ENCODE measurements at places on chromosomes 4 and X. TPM values are rescaled to one million over a fixed set of nuclear protein-coding genes. Genes with fewer than 3 reads are reported as not detected.

- no peak for DNase-seq
Measured at GRCh38 chrX:131747173-131747572, 203.3 kb downstream of the OR13H1 start.

GRCh38 chr4:119748853-119749252 lies 120.2 kb upstream of the PDE5A start:
- DNase-seq = no peak

GRCh38 chr4:112593438-112594133 lies 43.1 kb downstream of the ZGRF1 start:
- no peak for DNase-seq

- DNase-seq = no peak
Measured at GRCh38 chr4:3784454-3785291, 18.5 kb downstream of the ADRA2C start.

GRCh38 chr4:174362340-174362739 lies 78.6 kb downstream of the CEP44 start:
- DNase-seq = no peak

DNA sequence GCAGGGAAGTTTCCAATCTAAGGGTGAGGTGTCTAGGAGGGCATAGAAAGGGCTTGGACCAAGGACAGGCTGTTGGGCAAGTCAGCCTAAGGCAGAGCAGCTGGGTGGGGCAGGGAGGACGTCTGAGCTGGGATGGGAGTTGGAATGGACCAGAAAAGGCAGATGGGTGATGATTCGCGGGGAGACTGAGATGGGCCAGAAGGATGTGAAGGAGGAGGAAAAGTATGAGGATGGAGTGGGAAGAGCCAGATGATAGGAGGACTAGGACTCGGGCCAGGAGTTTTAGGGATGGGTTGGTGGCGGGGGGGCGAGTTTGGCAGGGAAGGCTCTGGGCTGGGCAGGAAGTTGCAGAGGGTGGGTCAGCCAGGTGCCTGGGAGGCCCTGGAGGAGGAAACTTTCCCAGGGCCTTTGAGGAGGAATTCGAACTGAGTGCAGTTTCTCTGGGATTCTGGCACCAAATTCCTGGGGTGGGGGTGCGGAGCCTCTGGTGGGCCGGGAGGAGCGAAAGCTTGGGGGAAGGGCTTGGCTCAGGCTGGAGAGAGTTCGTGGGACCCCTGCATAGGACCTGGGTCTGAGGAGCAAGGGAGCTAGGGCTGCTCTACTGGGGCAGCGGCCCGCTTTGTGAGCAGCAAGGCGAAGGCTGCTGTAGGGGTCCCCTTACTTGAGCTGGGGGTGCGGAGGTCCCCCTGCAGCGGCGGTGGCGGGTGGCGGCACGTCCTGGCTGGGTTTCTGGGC lies 8.7 kb upstream of the TIMP1 start:
- DNase-seq = no peak

- peak; percentile 49 for DNase-seq
Measured at GRCh38 chrX:68511255-68511654, 12.4 kb downstream of the YIPF6 start.

DNA sequence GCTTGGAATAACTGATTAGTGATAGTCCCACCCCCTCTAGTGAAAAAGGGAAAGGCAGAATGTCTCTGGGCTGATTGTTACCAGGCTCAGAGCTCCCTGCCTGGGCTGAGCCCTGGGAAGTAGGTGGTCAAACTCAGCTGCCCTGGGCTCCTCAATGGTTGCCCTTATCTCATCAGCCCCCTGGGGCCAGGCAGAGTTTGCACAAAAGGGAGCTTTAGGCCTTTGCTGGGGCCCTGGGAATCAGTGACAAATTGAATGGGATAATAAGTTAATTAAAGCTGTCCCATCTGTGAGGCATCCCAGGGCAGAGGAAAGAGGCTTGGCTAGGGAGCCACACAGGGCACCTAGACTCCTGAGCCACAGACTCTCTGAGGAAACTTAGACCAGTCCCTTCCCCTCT lies 89.0 kb downstream of the EFNB1 start:
- DNase-seq = no peak

DNA sequence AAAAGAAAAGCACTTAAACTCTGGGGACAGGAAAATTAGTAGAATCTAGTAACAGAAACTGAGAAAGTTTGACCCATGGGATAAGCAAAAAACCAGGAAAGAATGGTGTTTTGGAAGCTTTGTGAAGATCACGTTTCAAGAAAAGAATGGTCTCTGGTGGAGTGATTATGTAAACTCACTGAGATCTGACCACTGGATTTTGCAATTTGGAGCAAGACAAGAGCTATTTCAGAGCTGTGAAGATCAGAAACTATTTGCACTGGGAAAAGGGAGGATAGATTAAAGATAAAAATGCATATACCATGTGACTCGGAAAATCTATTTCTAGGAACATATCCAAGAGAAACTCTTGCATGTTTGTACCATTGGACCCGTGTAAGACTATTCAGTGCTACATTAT lies 4.3 kb downstream of the TMPRSS11D start:
- DNase-seq = no peak

DNA sequence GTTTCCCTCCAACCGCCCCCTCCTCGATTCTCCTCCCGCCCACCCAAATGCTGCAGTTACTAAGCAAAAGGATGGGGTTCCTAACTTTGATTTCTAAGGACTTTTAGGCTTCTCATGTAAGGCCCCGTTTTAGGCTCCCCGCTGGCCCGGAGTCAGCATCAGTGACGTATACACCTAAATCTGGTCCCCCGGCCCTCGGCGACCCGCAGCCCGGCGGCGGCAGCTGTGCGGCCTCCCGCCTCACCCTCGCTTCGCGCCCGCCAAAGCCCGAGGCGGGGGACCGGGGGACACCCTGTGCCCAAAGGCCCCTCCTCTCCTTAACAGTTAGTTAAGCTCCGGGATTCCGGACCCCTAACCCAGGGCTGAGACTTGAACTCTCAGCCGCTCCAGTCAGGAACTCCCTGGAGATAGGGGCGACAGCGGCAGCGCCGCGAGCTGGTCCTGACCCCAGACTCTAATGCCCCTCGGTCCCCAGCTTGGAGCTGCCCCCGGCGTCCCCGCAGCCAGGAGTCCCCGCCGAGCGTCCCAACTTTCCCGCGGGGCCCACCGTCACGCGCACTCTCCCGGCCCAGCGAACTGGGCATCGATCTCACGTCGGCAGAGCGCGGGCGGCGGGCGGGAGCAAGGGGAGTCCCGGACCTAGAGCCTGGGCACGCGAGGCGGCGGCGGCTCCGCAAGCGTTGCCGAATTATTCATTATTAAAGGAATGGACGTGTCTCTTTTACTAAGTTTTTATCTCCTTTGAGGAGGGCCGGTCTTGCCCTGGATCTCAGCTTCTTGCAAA lies 1.5 kb upstream of the NR3C2 start:
- peak; percentile 34 for DNase-seq

DNA sequence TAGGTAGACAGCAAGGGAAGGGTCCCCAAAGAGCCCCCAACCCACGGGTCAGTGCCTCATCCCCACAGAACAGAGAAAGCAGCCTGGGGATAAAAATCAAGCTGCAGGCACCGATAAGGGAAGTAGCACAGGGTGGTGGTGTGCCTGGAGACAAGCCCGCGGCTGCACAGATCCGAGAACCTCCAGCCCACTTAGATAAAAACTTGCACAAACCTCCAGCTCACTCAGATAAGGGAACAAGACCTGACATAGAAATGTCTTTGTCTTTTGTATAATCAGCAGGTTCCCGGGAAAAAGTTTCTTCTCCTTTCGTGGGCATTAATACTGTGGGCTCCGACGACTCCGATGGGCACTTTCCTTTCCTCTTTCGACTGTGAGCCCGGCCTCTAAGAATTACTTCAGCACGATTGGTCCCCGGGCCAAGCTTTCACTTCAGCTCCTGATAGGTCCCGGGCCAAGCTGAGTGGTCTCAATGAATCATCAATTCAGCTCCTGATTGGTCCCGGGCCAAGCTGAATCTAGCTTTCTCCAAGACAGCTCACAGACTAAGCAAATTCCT lies 32.4 kb downstream of the PRDX4 start:
- DNase-seq = peak; percentile 27

GRCh38 chrX:151153086-151153485 lies 23.3 kb upstream of the GPR50 start:
- no peak for DNase-seq

DNA sequence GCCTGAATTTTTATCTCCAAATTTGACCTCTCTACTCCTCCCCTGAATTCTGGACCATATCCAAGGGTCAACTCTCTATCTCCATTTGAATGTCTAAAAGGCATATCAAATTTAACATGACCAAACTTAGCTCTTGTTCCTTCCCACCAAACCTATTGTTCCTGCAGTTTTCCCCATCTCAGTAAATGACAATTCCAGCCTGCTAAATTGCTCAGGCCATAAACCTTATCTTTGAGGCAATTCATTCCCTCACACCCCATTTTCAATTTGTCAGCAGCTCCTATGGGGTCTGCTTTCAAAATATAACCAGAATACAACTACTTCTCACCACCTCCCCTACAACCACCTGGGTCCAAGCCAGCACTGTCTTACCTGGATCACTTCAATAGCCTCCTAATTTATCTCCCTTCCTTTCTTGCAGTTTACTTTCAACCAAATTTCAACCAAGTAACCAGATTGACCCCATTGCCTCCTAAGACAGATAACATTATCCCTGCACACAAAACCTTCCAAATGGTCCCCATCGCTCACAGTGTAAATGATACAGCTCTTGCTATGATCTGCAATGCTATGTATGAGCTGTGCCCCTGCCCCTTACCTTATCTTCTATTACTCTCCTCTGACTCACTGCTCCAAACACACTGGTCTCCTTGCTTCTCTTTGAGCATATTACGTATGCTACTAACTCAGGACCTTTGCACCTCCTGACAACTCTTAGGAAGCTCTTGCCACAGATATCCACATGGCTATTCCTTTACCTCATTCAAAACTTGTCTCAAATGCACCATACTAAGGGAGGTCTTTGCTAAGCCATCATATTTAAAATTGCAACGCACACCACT lies 66.0 kb downstream of the CAMK2D start:
- no peak for DNase-seq

- DNase-seq = no peak
Measured at GRCh38 chr4:139188648-139189416, 11.8 kb upstream of the ELF2 start.

GRCh38 chr4:173169428-173170181 lies 994 bp downstream of the GALNT7 start:
- no peak for DNase-seq

DNA sequence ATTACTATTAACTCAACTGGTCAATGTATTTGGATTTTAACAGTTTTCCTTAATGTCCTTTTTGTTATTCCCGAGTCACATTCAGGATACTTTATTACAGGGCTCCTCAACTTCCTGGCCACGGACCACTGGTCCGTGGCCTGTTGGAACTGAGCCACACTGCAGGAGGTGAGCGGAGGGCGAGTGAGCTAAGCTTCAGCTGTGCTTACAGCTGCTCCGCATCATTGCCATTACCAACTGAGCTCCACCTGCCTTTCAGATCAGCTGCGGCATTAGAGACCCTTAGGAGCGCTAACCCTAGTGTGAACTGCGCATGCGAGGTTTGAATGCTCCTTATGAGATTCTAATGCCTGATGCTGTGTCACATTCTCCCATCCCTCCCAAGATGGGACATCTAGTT lies 591.7 kb downstream of the CCSER1 start:
- DNase-seq = no peak

DNA sequence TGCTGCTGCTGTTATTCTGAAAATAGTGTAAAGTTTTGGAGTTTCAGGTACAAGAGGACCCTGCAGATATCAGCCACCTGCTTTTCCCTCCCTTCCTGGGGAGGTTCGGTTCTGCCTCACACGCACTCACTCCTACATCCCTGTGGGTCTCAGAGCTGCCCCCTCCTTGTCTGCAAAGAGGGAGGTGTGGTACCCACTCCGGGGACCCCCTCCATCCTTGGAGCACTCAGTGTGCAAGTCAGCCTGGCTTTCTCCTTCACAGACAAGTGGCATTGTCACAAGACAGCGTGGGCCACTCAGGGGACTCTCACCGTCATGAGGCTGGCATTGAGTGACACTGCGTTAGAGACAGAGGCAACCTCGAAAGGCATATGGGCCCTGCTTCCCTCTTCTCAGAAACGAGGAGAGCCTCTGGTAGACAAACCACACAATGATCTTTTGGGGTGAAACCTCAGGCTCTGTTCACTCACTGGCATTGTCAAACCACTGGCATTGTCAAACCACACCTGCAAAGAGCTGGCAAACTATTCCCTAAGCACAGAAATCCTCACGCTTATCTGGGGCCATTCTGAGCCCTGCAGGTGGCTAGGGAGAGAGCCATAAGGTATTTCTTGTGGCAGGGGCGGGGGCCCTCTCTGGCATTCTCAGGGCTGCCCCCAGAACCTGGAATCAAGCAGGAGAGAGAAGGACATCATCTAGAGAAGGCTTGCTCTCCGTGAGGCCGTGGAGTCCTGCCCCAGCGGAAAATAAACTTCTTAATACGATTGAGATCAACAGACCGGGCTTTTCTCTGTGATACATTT lies 285.0 kb downstream of the SHOX start:
- no peak for DNase-seq

DNA sequence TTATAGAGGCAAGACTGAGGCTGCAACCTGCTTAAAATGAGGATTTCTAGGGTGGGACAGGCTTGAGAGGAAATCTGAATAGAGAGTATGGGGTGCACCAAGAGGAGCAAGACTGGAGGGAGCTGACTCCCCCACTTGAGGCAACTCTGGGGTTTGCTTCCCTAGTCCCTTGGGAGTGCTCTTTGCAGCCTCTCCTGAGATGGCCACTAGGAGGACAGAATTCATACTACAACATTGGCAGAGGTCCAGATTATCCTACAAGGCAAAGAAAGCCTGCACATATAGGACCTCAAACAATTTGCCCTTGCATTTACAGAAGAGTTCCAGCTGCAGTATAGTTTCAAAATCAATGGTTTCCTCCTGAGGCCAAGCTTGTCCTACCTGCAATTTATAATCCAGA lies 830.9 kb downstream of the TECRL start:
- no peak for DNase-seq

- peak; percentile 16 for DNase-seq
Measured at GRCh38 chrX:139559383-139560042, 29.0 kb downstream of the F9 start.

The CC2D2A gene
- not detected for total RNA-seq

The CHIC1 gene
- total RNA-seq = 5.0 TPM

The DDX53 gene
- not detected for total RNA-seq

The HPSE gene
- total RNA-seq = 1.1 TPM

The LRIT3 gene
- 0.08 TPM for total RNA-seq

The CYSLTR1 gene
- total RNA-seq = 0.39 TPM

The TSPAN7 gene
- total RNA-seq = 0.52 TPM

The TEX11 gene
- total RNA-seq = not detected

The ARHGAP36 gene
- total RNA-seq = not detected

The FAM9B gene
- total RNA-seq = not detected

The MGAT4D gene
- total RNA-seq = not detected

The MAGEA2B gene
- total RNA-seq = not detected

The SRPX2 gene
- total RNA-seq = not detected

The CLGN gene
- not detected for total RNA-seq

The ARMCX4 gene
- 13.3 TPM for total RNA-seq

The UGT2B10 gene
- not detected for total RNA-seq

The NAA11 gene
- total RNA-seq = not detected

The CDKL2 gene
- 0.89 TPM for total RNA-seq
